ENCODE measurements at places on chromosomes 5 and 9.

DNA sequence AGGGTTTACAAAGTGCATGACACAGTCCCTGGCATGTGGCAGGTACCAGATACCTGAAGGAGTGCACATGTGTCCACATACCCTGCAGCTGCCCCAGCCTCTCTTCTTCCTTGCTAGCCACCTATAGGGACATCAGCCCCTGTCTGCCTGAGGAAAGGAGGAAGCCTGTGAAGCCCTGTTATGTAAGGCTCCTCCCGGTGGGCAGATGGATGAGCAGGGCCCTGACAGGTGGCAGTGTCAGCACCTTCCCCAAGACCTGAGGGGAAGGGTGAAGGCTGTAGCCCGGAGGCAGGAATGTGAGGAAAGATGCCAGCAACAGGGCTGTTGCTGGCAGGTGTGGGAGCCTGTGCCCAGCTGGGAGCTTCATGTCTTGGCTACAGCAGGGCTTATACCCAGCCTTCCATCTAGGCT lies 21.7 kb downstream of the TCF7 start:
- no peak for DNase-seq

DNA sequence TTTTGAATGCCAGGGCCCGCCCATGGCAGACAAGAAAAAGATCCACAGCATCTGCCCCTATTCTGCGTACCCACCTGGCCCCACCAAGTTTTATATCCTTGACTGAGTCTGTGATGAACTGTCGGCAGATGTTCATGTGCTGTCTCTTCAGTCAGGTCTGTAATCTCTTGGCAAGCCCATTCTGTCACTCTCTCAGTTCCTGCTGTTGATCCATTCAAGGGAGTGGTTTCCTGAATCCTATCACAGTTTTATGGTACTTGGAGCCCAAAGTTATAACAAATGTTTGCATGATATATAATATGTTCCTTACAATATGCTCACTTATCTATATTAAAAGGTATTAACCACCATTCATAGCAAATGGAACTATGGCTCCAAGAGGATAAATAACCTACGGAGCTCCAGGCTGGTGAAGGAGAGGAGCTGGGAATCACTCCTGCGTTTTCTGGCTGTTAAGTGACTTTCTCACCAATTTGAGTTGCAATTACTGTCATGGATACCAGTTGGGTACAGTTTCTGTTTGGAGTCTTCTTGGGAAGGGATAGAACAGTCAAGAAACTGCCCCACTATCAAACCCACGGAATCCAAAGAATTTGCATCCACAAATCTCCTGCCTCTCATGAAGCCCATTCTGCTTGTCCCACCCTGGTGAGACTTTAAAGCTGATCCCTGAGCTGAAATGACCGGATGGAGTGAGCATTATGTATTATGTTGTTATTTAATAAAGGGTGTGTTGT lies 103.4 kb upstream of the SPRY4 start:
- no peak for DNase-seq

GRCh38 chr5:42492974-42493373 lies 69.7 kb downstream of the GHR start:
- no peak for DNase-seq

DNA sequence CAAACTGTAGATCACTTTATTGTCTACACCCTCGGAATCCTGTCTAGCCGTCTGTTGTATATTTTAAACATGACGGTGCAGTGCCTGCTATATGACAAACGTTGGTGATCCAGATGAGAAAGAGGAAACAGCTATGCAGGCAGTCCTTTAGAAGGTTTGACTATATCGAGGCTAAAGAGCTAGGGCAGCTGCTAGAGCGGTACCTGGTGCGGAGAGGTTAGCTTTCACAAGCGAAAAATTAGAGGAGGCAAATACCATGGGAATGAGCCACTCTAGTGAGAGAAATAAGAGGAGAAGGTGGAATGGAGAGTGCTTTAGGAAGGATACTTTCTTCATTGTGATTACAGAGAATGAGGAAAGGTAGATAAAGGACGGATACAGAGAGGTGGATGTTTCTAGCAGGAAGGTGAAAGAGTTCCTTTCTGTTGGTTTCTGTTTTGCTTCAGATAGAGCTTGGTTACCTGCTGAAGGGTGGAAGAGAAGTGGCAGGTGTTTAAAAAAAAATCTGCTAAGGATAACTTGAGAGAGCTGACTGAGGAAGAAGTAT lies 959 bp upstream of the FBXL17 start:
- peak; percentile 50 for DNase-seq

DNA sequence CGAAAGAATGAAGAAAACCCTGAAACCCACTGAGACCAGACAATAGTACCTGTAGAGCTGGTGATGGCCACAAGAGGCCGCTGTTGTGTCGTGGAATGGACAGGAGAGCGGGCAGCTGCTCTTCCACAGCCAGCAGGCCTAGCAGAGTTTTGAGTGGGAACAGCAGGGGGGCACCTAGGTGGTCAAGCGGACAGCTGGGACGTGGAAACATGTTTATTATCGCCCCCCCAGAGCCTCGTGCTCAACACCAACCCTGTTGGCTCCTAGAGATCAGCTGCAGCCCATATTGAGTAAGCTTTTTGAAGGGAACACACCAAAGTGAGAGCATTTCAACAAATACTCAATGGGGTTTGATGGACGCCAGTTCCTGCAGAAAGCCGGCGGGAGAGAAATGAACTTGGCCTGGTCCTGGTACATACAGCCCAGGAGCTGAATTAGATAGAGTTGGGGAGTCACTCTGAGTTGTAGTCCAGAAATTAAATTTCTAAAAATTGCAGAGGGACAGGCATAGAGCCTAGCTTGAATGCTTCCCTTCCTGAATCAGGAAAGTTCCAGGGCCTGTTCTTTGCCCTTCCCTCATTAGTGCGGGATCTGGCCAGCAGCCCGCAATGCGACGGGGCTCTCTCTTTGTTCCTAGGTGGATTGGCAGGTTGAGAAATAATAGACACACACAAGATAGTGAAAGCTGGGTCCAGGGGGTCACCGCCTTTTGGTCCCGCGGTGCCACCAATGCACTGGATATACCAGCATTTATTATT lies 33.8 kb downstream of the MFAP3 start:
- peak; percentile 84 for DNase-seq

DNA sequence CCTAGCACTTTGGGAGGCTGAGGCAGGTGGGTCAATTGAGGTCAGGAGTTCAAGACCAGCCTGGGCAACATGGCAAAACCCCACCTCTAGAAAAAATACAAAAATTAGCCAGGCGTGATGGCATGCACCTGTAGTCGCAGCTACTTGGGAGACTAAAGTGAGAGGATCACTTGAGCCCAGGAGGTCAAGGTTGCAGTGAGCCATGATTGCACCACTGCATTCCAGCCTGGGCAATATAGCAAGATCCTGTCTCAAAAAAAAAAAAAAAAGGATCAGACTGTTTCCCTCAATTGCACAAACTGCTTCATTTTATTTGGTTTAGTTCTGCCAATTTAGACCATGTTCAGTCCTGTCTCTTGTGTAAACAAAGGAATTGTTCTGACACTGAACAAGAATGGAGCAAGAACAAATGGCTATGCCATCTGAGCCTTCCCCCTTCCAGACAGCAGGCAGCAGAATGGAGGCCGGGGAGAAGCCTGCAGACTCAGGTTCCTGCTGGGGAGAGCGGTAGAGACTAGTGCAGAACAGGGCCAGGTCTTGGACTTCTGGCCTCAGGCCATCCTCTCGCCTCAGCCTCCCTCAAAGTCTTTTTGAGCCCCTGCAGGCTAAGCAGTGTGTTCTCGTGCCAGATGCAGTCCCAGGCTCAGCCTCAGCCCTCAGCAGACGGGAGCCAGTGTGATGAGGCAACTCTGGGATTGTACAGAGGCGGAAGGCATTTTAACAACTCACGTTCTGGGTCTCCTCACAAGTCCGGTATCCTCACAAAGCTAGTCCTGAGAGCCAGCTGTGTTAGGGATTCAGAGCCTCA lies 18.2 kb downstream of the HNRNPH1 start:
- no peak for DNase-seq

- DNase-seq: no peak
Measured at GRCh38 chr5:118678746-118679145, 309.6 kb downstream of the DTWD2 start.

- DNase-seq: no peak
Measured at GRCh38 chr9:134551644-134552348, 89.8 kb upstream of the COL5A1 start.

DNA sequence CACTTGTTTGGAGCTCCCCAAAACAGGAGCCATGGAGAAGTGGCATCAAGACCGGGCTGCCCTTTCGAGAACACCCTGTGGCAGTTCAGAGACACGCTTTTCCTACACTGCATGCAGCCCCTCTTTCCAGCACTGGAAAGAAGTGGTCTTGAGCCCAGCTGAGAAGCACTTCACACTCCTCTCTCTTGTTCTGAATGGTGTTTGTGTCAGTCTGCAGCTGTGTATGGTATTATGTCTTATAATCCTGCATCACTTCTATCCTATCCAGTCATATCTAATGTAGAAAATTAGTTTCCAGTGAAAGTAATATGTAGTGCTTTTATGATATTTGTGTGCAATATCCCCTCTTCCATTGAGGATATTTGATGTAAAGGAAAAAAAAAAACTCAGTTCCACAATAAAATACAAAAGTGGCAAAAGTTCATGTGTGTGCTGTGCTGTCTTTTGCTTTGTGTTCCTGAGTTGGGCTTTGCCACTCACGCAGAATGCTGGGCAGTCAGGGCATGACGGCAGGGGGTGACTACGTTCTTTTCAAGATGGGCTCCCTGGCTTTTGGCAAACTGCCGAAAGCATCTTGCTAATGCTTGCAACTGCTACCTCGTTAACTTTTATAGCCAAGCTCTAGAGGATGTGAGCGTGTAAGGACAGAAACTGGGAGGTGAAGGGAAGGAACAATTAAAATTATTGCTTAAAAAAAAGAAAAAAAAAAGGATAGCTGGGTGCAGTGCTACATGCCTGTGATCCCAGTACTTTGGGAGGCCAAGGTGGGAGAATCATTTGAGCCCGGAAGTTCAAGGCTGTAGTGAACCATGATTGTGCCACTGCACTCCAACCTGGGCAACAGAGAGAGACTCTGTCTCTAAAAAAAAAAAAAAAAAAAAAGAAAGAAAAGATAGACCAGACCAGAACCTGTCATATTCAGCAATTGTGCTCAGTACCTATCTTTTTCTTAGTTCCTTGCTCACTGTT lies 102.2 kb downstream of the MAP1B start:
- no peak for DNase-seq

Measured in CD4-positive, alpha-beta T cell treated with Interleukin-21 for 1 hour (primary cell).